ENCODE measurements at places on chromosomes 7 and 10.
A peak's percentile ranks its signal among the peaks of the same experiment; 100 is the strongest.

- DNase-seq: no peak
Measured at GRCh38 chr10:127734753-127735152, 2.2 kb upstream of the FOXI2 start.

- no peak for DNase-seq
Measured at GRCh38 chr10:80281784-80282765, 7.4 kb downstream of the MAT1A start.

DNA sequence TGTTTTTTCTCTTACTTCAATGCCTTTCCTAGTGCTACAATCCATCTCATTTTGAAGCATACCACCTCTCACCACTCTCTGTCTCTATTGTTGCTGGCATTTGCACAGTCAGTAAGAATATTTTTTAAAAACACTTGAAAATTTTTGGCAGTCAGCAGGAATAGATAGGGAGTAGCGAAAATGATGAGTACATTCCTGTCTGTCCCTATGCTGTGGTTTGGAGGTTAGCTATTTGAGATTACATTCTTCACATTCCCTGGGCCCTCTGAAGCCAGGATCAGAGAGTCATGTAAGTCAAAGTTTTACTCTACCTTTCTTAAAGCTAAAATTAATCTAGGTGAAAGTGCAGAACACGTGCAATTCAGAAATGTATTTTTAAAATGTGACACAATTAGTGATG lies 53.0 kb upstream of the MAGI2 start:
- no peak for DNase-seq

- DNase-seq: no peak
Measured at GRCh38 chr7:108008240-108008639, 5.3 kb upstream of the LAMB1 start.

DNA sequence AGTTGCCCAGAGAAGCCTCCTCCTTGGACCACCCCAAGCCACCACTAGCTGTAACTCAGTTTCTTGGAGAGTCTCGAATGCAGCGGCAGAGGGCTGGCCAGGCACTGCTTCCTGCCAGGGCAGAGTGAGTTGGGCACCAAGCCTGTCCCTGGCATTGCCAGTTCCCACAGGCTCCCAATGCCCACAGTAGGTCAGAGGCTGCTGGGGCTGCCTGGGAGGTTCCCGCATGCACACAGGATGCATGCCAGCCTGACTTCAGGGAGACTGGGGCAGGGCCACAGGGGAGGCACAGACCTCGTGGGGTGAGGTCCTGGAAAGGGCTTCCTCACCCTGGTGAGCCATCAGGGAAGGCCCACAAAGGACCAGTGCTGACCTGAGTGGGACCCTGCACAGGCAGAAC lies 152.8 kb downstream of the ZNF248 start:
- no peak for DNase-seq

DNA sequence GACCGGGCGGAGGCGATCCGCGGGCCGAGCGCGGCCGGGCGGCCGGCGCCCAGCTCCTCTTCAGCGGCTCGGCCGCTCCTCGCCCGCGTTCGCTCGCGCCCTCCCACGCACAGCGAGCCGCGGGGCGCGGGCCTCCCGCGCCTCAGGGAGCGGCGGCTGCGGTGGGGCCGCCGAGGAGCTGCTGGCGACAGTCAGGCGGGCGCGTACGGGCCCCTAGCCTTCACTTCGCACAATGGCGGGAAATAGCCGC lies at the start of gene MCMBP:
MCMBP (minus strand) TSS at position 234 of the 250 bp plus-strand sequence. CDS start 259 bp downstream, outside the sequence.
- DNase-seq: no peak

GRCh38 chr7:70380421-70381015 lies 751.4 kb upstream of the GALNT17 start:
- DNase-seq: peak; percentile 49

GRCh38 chr10:111079781-111080180 lies 3.0 kb downstream of the ADRA2A start:
- peak; percentile 18 for DNase-seq

DNA sequence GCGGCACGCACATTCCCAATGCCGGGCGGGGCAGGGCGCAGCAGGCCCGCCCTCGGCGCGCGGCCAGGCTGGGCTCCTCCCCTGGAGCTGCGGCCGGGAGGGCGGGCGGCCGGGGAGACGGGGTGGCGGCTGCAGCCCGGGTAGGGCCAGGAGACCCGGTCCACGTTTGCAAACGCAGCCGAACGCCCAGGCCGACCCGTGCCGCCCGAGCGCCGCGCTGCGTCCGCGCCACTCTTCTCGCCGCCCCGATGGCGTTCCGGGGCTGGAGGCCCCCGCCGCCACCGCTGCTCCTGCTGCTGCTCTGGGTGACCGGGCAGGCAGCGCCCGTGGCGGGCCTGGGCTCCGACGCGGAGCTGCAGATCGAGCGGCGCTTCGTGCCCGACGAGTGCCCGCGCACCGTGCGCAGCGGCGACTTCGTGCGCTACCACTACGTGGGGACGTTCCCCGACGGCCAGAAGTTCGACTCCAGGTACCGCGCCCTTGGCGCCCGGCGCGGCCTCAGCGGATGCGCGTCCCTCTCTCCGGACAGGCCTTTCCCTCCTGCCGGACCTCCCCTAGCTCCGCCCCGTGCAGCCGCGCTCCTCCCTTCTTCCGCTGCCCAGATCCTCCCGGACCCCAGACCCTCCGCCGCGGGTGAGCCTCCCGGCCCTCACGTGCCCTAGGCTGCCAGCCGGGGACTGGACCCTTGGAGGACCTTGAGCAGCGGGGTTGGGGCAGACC lies at the start of gene FKBP9:
FKBP9 (plus strand) TSS at position 115 of the 720 bp plus-strand sequence; CDS start at position 249, 134 bp downstream.
- peak; percentile 96 for DNase-seq

DNA sequence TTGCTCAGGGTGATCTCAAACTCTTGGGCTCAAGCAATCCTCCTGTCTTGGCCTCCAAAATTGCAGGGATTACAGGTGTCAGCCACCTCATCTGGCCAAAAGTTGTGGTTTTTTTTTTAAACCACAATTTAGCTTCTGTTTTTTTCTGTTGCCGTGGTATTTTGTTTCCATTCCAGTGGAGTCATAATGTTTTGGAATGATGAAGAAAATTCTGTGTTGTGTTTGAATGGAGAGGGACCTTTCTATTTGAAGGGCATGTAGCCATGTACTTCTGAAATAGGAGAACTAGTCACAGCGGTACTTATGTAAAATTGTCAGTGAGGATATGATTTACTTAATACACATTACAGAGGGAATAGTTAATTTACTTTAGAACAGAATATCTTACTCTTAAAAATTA lies 201.3 kb downstream of the ARL4A start:
- peak; percentile 19 for DNase-seq

- DNase-seq: no peak
Measured at GRCh38 chr7:6221340-6222319, 50.8 kb downstream of the CYTH3 start.

- no peak for DNase-seq
Measured at GRCh38 chr7:96823274-96823673, 113.6 kb upstream of the SEM1 start.

DNA sequence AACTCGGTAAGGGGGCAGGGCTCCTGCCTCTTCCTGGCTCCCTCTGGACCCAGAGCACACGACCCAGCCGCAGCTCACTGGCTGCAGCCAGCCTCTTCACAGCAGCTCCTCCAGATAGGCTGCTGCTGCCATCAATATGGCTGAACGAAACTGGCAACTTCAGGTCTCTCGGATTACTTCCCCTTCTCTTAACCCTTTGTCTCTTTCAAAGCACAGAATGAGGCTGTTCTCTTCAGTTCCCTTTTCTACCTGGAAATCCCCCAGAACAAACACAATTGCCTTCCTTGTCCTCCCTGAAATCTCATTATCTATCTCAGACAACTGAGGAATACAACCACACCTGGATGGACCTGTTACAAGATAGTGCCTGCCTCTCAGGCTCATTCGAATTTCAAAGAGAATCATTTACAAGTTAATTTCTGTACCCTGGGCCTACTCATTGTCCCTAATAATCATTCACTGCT lies 193.4 kb upstream of the MBL2 start:
- no peak for DNase-seq

DNA sequence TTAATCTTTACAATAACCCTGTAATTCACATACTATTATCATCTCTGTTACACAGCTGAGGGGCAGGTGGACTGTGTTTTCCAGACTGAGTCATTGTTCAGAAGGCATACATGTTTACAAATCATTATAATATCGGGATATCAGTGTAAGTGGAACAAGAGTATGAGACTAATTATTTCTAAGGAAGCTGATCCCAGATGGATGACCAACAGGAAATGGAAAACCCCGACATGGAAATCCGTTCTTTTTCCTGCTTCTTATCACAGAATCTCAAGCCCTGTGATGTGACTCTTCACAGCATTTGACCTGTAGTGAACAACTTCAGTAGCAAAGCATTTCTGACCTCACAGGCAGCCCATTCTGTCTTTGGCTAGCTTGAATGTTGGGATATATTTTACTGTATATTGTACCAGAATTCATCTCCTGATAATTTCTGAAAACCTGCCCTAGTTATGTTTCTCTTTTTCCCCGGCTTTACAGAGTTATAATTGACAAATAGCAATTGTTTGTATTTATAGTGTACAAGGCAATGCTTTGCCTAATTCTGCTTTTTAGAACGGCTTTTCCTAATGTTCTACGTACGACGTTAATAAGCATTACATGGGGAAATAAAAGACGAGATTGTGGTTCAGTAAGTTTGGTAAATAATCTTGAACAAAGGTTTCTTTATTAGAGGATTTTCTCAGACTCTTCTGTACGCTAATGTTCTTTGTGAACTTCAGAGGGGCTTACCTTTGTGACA lies 78.6 kb upstream of the SYPL1 start:
- no peak for DNase-seq

DNA sequence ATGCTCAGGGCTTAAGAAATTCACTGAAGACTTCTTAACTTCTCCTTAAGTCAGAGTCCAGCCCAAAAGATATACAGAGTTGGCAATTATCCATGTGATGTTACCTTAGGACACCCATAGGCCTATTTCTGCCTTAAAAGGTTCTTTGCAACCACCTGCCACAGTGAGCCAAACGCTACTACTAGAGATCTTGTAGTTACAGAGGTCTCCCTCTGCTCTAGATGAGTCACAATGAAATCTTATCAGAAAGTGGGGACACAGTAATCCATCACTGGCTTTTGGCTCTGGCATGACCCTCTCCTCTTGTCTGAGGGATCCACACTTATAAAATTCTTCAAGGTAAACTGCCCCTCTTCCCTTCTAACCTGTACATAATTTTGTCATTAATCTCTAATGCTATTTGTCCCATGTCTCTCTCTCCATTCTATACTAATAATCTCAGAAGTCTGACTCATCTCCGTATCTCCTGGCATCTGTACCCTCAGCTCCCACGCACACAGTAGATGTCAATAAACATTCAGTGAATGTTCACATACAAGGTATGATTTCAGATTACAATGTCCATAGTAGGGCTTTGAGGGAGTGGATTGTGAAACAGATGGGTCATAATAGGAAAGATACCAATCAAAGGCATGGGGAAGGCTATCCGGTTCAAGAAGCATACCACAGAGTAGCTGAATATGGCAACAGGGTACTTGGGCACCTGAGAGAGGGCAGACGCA lies 112.1 kb downstream of the SGMS1 start:
- no peak for DNase-seq

DNA sequence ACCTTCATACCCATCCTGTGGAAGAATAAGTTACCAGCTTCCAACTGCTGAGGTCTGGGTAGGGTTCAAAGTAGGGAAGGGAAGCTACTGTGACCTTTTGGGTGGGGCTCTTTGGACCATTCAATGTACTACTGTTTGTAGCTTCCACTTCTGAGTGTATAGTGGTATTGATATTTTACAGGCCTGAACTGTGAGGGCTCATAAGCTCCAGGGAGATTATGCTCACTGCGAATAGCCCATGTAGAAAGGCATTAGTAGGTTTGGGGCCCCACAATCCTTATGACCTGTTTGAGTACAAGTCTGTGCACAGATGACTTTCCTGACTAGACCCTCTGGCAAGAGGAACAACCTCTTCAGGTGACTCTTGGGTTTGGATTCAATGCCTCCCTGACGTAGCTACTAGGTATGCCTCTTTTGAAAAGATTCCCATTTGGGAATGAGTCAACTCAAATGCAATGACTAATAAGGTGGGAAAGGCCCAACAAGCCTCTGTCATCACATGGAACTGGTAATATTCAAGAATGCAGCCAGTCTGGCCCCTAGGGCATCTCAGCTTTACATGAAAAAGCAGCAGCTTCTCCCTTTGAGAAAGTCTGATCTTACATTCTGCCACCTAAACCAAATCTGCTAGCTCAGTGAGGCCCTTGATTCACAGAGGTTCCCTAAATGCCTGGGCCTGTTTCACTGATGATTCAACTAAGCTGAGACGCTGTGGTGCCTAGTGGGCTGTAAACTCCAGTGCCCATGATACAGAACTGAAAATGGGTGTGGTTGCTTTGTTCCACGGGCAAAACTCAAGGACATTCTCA lies 79.8 kb downstream of the ABI1 start:
- DNase-seq: peak; percentile 9

GRCh38 chr10:69474742-69475432 lies 23.6 kb downstream of the TSPAN15 start:
- DNase-seq: peak; percentile 70

DNA sequence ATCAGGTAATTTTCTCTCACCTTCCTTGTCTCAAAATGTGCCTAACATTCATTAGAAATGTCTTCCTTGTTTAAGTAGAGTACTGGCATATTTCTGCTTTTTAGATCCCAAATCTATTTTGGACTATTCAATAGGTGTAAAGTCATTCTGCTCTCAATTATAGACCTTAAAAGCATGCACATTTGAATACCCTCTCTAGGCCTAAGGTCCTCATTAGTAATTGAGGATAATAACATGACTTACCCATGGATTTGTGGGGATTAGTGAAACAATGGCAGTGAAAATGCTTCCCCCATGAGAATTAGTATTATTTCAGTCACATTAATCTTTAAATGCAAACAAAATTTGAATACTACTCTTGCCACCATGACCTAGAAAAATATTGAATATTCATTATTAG lies 1073.0 kb upstream of the CELF2 start:
- no peak for DNase-seq

DNA sequence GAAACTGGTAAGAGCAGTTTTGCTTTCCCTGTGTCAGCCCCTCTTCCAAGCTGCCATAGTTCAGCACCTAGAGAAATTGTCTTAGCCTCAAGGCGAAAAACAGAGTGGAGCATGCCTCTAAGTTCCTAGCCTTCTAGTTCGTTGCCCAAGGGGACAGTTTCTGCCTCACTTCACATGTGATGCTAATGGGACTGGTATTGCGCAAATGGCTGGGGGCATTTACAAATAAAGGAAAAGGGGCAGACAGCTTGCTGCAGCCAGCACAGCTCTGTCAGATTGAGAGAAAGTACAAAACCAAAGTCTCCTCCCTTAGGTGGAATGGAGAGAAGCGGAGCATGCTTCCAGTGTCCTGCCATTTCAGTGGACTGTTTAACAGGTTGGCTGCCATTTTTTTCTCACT lies 567.7 kb downstream of the ETV1 start:
- no peak for DNase-seq

DNA sequence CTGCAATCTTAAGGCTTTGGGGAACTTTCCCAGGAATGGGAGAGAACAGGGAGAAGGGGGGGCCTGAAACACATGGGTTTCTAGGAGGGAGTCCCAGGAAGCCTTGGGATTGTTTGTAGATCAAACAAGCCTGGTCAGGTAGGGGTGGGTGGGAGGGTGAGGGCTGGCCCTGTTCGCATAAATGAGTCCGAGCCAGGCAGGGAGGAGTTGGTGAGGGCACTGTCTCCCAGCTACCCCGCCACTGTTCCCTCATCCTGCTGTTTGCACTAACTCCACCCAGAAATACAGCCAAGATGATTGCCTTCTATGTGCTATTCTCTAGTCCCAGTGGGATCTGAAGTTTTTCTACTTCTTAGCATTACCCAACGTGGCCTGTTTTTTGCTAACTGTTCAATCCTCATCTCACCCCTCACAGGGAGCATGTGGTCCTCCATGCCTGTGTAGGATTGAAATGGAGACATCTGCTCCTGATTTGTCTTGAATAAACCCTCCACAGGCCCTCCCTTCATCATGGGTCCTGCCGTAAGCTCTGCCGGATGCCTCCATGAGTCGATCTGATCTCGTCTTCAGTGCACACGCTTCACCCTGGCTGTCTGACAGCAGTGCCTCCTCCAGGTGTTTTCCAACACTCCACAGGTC lies 257.0 kb downstream of the COBL start:
- no peak for DNase-seq
